ENCODE measurements at places on chromosomes 16 and 17. TPM values are rescaled to one million over a fixed set of nuclear protein-coding genes. Genes with fewer than 3 reads are reported as not detected.

Gene GJD3
- total RNA-seq, result 0.61 TPM

Gene MYH2
- 0.06 TPM for total RNA-seq

Gene BRIP1
- total RNA-seq, result 7.9 TPM

Gene NEK8
- total RNA-seq, result 1.5 TPM

Gene SARM1
- 17.0 TPM for total RNA-seq

Gene TBC1D26
- 0.61 TPM for total RNA-seq

Gene WDR81
- 15.4 TPM for total RNA-seq

GRCh38 chr17:38735161-38735997 lies 5.2 kb downstream of the CISD3 start:
- DNase-seq, result no peak

DNA sequence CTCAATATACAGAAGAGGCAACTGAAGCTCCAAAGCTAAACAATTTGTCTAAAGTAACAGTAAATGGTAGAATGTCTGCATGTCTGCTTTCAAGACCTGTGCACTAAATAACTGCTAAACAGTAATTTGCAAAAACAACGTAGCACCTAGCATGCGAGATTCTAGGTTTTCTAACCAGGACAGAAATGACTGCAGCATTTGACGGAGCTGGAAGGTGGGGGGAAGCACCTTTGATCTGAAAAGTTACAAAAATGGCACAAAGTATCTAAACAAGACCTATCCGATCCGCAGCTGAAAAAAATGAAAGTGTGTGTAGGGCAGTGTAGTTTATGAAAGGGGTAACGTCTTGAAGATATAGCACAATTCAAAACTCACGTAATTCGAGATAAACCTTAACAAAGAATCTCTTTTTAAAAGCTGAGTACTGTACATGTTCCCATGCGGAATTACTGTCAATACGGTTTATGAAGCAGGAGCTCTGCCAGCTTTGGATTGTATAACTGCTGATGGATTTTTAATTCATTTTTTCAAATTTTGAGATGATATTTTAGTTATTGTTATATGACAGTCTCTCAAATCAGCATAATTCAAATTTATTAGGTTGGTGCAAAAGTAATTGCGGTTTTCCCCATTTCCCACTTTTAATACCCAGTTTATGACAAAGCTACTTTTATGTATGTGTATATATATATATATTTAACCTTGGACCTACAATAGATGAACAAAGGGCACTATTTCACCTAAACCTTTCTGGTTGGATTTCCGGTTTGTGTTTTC lies 1.2 kb upstream of the WIPI1 start:
- no peak for DNase-seq

GRCh38 chr16:64153718-64154117 lies 968.1 kb downstream of the CDH11 start:
- DNase-seq, result no peak

DNA sequence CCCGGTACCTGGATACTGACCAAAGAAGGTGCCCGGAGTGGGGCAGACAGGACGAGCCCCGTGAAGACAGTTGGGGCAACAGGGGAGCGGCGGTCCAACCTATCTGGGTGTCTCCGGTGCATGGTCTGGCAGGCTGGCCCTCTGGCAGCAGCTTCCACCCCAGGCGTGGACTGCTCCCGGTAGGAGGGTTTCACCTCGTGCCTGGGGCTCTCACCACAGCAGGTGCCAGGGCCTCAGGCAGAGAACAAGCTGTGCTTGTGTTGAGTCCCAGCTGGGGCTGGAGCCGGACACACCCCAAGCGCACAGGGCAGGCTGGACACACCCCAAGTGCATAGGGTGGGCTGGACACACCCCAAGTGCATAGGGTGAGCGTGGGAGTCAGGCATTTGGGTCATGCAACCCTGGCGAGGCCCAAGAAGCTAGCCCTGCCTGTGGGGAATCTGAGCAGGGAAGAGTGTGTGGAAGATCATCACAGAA lies 1.5 kb upstream of the FBXL16 start:
- DNase-seq, result no peak

DNA sequence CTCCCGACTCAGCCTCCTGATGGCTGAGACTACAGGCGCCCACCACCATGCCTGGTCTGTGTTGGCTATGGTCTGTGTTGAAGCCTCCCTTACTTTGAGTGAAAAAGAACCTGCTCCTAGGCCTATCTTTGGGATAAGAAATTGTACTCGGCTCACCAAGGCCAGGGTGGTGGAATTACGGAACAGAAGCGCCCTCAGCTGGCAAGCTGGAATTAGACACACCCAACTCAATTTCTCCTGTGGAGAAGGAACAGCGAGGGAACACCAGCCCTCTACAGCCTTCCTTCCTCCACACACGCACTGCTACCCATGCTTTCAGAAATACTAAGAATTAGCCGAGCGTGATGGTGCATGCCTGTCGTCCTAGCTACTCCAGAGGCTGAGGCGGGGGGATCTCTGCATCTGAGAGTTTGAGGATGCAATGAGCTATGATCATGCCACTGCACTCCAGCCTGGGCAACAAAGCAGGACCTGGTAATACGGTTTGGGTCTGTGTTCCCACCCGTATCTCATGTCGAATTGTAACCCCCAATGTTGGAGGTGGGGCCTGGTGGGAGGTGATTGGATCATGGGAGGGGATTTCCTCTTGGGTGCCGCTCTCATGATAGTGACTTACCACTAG lies 40.1 kb upstream of the RBBP6 start:
- DNase-seq, result peak; percentile 69

- DNase-seq, result no peak
Observed at GRCh38 chr16:59424714-59425273, 690.7 kb upstream of the GOT2 start.

DNA sequence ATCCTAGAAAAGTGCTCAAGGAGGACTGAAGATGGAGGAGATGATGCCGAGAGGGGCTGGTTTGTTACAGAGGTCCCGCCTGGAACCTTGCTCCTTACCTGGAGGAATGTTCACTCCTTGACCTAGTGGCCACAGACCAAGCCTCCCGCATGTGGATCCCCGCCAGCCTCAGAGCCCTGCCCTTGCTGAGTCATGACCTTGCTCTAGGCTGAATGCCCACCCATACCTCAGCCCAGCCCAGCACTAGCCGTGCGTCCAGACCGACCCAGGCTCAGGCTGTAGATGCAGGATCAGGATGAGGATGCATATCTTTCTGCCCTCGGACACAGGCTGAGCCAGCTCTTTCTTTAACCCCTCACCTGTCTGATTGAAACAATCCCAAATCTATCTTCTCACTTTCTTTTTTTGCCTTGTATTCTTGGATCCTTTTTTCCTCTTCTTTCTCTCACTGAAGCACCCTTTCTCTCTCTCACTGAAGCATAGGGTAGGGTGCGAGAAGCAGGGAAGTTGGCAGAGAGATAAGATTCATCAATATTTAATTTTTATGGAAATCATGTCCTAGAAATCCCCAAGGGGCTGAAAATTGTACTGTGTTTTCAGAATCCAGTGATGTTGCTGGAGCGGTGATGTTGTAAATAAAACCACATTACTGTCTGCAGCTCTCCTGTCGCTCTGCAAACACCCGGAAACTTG lies 34.9 kb downstream of the WSCD1 start:
- DNase-seq, result peak; percentile 61

GRCh38 chr17:39963829-39964228 lies 1.0 kb downstream of the GSDMA start:
- DNase-seq, result no peak

GRCh38 chr17:82098939-82099763 lies 1.1 kb upstream of the FASN start:
- DNase-seq, result no peak

DNA sequence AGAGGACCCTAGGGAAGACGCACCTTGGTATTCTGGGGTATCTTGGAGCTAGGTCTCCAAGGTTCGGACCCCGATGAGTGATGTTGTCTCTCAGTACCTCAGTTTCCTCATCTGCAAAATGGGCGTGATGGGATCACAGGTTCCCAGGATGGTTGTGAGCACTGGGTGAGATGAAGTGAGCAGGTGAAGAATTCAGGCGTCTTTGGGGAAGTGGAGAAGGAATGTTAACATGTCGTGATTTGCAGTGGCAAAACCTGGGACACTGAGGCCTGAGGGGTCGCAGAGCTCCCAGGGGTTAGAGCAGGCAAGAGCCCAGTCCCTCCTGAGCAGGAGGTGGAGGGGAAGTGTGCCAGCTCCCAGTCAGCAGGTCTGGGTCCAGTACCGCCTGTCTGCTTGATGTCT lies 215.1 kb upstream of the GSE1 start:
- no peak for DNase-seq

GRCh38 chr16:50478773-50479149 lies 69.4 kb upstream of the NKD1 start:
- DNase-seq, result no peak

DNA sequence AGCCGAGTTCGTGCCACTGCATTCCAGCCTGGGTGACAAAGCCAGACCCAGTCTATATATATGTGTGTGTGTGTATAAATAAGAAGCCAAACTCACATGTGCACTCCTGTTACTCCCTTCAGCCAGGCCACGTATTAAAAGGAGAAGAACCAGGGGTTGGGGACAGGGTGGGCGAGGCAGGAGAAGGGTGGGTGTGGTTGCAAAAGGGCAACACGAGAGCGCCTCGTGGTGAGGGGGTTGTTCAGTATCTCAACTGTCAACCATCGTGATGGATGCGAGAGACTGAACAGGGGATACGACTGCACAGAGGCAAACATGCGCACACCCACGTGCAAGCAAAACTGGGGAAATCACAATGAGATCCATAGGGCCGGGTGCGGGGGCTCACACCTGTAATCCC lies 54.9 kb downstream of the ABCC6 start:
- DNase-seq, result no peak
